ENCODE measurements at places on chromosomes 5 and 9.

GRCh38 chr9:89395931-89396710 lies 77.8 kb downstream of the SECISBP2 start:
- DNase-seq, result no peak

DNA sequence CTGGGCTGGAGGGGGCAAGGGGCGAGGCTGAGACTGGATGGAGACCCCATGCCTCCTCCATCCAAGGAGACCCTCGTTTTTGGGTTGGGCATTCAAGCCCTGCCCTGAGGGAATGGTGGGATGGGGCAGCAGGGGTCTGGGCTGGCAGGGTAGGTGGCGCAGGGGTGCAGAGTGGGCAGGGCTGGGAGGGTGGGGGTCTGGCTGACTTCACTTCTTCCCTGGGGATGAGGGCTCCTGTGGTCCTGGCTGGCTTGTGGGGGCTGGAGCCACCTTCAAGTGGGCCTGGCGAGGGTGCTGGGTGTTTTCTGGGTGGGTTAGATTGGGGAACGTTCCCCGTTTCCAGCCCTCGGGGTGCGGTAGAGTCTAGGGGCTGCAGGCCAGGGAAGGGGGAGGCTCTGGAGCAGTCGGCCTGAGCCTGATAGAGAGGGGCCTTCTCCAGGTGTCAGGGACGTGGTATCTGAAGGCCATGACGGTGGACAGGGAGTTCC lies 412 bp downstream of the LCN1 start:
- no peak for DNase-seq

- DNase-seq, result no peak
These were observed 8.5 kb downstream of the RNF44 start for GRCh38 chr5:176528761-176529115.

DNA sequence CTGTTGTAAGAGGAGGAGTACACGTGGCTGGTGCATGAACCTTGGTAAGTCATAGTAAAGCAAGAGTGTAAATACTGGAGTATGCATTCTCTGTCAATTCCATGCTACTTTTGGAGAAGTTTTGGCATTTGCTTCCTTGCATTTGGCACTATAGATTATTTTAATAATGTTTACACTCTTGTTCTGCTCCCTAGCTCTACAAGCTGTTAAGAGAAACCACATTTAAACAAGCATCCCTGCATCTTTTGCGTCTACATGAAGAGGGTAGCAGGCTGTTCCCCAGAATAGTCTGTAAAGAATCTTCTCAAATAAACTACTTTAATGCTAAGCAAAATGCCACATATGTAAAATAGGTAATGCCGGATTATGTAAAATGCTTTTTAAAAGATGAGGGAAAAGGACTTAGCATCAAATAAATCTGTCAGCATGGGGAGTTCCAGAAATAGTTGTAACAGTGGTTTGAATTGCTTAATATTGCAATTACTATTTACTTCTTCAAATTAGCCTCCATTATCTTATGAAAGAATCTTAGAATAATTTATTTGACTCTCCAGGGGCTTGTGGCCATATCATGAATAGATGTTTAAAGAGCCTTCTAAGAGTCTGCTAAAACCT lies 2127.3 kb upstream of the WWC1 start:
- DNase-seq, result no peak

DNA sequence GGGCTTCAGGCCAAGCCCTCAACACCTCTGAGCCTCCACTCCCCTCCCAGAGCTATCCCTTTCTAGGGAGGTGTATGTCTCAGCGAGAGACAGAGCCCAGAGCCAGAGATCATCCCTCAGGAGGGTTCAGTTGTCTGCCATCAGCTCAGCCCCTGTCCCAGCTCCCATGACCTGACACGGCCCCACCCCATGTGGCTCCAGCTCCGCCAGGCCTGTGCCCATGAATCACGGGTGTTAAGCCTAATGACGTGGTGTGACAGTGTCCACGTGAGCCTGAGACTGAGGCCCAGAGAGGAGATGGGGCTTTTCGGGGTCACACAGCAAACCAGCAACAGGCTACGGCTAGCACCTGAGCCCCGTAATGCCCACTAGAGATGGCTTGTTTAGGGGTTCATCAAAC lies 60.9 kb upstream of the ORM1 start:
- no peak for DNase-seq

DNA sequence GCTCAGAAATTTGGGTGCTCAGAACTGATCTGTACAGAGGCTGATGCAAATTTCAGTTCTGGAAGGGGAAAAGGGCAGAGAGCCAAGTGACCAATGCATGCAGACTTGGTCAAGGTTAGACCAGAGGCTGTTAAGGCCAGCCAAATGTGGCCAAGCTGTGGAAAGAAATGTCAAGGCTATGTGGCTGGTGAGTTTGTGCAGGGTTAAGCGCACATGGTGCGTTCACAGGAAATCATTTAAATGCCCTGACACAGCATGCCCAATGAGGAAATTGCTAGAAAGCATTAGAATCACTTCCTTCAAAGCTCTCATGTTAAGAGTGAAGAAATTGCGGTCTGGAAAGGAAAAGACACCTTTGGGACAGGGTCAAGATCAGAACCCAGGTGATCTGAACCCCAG lies 58.0 kb downstream of the PTPN3 start:
- no peak for DNase-seq

DNA sequence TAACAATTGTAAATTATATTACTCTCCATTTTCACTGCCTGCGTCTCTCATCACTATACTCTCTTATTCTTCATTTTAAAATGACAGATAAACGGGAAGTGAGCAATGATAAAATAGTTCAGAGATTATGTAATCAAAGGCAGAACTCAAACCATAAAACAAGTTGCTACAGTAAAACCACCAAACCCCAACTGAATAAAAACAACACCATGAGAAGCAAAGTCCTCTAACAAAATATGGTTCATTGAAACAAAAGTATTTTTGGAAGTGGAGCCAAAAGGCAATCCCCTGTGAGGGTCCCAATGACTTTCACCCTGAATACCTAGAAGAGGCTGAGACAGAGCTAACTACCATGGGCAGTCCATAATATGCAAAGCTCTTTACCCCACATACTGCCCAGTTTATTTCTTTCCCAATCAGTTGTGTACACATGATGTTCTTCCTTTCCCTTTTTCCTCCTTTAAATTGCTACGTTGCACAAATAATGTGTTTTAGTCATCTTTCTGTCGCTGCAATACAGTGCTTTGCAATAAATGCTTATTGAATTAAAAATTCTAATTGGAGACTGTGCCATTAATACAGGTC lies 64.0 kb upstream of the PTGER4 start:
- DNase-seq, result no peak

DNA sequence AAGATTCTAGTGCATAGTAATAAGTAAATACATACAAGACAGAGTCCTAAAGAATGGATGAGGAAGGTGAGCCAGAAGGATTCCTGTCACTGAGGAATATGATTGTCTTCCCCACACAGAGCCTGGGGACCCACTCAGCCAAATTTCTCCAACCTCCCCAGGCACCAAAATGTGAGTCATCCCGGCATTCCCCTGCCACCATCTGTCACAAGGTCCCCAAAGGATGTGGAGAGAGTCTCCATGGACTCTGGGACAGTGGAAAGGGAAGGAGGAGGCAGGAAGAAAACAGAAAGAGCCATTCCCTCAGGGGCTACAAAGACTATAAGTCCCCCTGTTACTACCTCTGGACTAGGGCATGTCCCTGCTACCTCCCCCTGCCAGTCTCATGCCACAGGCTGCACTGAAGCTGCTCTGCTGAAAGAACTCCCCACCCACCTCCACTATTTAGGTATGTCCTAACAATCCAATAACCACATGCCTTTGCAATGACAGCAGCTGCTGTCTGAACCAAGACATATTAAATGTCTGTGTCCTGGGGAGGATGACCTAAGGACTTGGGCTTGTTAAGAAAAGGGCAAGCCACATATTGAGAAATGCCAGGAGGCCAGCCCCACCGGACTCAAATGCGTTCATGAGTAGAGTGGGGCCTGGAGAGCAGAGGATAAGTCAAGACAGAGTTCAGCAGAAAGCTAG lies 10.7 kb upstream of the OR5C1 start:
- DNase-seq, result no peak

- no peak for DNase-seq
These were observed 29.8 kb downstream of the DAB2 start for GRCh38 chr5:39394946-39395345.

DNA sequence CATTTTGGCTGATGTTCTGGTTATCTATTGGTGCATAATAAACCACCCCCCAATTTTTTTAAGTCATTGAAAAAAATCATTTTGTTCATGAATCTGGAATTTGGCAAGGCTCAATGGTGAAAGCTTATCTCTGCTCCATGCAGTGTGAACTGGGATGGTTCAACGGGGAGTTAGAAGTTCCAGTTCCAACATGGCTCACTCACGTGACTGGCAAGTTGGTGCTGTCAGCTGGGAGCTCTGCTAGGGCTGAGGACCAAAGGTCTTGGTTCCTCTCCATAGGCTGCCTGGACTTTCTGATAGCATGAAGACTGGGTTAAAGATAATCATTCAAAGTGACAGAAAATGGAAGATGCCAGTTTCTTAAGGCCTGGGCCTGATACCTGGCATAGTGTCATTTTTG lies 3.1 kb upstream of the SPATA24 start:
- DNase-seq, result no peak

- DNase-seq, result no peak
These were observed 75.8 kb downstream of the POU5F2 start for GRCh38 chr5:93665648-93666047.

DNA sequence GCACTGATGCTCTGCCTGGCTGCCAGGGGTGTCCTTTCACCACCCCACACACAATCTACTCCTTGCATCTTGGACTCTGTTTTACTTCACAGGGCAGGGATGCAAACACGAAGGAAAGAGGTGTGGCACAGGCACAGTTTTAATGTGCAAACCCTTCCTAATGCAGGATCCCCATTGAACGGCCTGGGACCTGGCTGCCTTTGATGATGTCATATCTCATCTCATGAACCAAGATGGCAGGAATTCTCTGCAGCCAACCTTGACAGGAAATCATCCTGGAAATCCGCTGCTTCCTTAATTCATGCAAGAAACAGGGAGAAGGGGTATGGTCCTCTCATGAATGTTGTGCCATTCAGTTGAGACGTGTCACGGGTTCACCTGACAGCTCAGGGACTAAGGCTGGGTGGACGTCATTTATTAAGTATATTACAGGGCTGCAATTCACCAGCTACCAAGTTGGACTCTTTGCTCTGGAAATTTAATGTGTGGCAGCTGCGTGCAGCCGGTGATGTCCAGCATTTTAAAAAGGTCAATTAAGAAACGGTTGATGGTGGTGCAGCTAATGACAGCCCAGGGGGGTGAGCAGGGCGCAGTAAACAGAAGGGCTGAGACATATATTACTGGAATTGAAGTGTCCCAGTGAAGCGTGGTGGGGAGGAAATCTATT lies 91.5 kb downstream of the LMNB1 start:
- DNase-seq, result no peak

- DNase-seq, result no peak
These were observed 18.4 kb upstream of the CDKN2AIPNL start for GRCh38 chr5:134430001-134430569.

DNA sequence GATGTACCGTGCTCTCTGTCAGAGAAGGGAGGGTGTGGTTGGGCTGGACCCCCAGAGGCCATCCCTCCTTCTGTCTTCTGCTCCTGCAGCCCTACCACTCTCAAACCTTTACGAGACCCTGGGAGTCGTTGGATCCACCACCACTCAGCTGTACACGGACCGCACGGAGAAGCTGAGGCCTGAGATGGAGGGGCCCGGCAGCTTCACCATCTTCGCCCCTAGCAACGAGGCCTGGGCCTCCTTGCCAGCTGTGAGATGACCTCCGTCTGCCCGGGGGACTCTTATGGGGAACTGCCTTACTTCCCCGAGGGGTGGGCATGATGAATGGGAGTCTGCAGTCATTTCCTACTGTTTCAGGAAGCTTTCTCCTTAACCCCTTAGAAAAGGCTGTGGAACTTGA lies 17.5 kb downstream of the TGFBI start:
- DNase-seq, result no peak

DNA sequence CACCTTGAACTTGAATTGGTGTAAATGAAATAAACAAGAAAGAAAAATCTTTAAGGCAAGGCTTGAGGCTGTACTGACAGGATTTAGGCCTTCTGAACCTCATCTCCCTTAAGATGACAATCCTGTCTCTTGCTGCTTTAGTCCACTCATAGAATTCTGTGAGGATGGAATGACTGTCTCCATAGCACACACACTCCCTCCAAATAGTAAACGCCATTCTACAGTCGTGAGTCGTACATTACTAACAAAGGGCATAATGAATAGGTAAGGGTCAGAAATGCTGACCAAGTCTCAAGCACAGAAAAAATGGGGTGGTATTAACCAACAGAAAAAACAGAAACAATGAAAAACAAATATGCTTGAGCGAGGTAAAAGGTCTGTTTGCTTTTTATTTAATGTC lies 71.8 kb upstream of the SIMC1 start:
- no peak for DNase-seq

GRCh38 chr9:113932906-113933584 lies 56.9 kb downstream of the ZNF618 start:
- DNase-seq, result no peak

GRCh38 chr5:155655569-155655968 lies 642.0 kb downstream of the KIF4B start:
- no peak for DNase-seq

- DNase-seq, result no peak
These were observed 581.7 kb upstream of the RIOK2 start for GRCh38 chr5:97764700-97765099.

- DNase-seq, result no peak
These were observed 7.4 kb downstream of the LHX2 start for GRCh38 chr9:124018730-124019697.

All from stimulated activated CD8-positive, alpha-beta memory T cell treated with anti-CD3 and anti-CD28 coated beads, Interleukin-4, amount 100 ng/mL, for 1 hour (primary cell).